Activated CD8-positive, alpha-beta memory T cell treated with anti-CD3 and anti-CD28 coated beads, Interleukin-2, amount 10 ng/mL, durations not matched to agents 7 days and 5 days (primary cell): ENCODE measurements at places on chromosomes 5 and 9. TPM values are rescaled to one million over a fixed set of nuclear protein-coding genes. Genes with fewer than 3 reads are reported as not detected.

DNA sequence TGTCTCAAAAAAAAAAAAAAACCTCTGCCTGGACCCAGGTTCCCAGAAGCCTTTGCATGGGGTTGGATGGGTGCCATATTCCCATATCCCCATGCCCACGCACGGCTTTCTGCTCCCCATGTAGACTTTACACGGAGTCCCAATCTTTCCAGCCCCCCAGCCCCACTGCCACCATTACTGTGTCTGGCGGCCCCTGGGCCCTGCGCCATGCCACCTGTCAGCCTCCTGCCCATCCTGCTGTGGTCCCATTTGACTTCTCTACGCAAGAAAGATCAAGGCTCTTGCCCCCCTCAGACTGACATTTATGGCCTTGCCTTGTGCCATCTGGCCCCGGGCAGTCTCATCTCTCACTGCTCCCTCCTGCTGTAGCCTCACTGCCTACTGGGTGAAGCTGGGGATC lies 6.5 kb upstream of the AK1 start:
- peak overlapping the region; percentile 20 for H3K27ac ChIP-seq
- no peak overlapping the region for H3K4me3 ChIP-seq
- H3K36me3 ChIP-seq = peaks cover 31% of the 10 kb centered on the region
- H3K27me3 ChIP-seq = no peaks in the 10 kb centered on the region
- DNase-seq = no peak

- no peak overlapping the region for H3K27ac ChIP-seq
- DNase-seq = no peak
- no peaks in the 10 kb centered on the region for H3K36me3 ChIP-seq
- peaks cover 15% of the 10 kb centered on the region for H3K27me3 ChIP-seq
- peaks cover 4% of the 10 kb centered on the region for H3K4me1 ChIP-seq
Measured at GRCh38 chr9:127351182-127352166, 45.5 kb upstream of the SLC2A8 start.

- no peaks in the 10 kb centered on the region for H3K27me3 ChIP-seq
- H3K27ac ChIP-seq = no peak overlapping the region
- H3K36me3 ChIP-seq = peaks cover 65% of the 10 kb centered on the region
- DNase-seq = no peak
- no peak overlapping the region for H3K4me3 ChIP-seq
- H3K4me1 ChIP-seq = peaks cover 50% of the 10 kb centered on the region
Measured at GRCh38 chr9:121153642-121154041, 48.0 kb downstream of the RAB14 start.

- peaks cover 30% of the 10 kb centered on the region for H3K4me1 ChIP-seq
- peak overlapping the region; percentile 93 for H3K27ac ChIP-seq
- H3K4me3 ChIP-seq = peak overlapping the region; percentile 85
- H3K36me3 ChIP-seq = peaks cover 10% of the 10 kb centered on the region
- DNase-seq = peak; percentile 61
- H3K27me3 ChIP-seq = no peaks in the 10 kb centered on the region
Measured at GRCh38 chr5:163504079-163504931, 1.1 kb upstream of the MAT2B start.

DNA sequence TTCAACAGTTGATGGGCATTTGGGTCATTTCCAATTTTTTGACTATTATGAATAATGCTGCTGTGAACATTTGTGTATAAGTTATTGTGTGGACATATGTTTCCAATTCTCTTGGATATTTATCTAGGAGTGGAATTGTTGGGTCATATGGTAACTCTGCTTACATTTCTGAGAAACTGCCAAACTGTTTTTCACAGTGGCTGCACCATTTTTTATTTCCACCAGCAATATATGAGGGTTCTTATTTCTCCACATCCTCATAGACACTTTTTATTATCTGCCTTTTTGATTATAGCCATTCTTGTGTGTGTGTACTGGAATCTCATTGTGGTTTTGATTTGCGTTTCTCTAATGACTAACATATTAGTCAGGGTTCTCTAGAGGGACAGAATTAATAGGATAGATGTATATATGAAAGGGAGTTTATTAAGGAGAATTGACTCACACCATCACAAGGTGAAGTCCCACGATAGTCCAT lies 14.7 kb upstream of the MED27 start:
- no peak for DNase-seq
- no peak overlapping the region for H3K27ac ChIP-seq
- peaks cover 3% of the 10 kb centered on the region for H3K4me1 ChIP-seq
- peaks cover 54% of the 10 kb centered on the region for H3K27me3 ChIP-seq

- no peak for DNase-seq
- H3K27ac ChIP-seq = no peak overlapping the region
- H3K27me3 ChIP-seq = no peaks in the 10 kb centered on the region
- no peaks in the 10 kb centered on the region for H3K4me1 ChIP-seq
- no peaks in the 10 kb centered on the region for H3K36me3 ChIP-seq
- H3K4me3 ChIP-seq = no peak overlapping the region
Measured at GRCh38 chr9:81517954-81518353, 171.4 kb downstream of the TLE1 start.

DNA sequence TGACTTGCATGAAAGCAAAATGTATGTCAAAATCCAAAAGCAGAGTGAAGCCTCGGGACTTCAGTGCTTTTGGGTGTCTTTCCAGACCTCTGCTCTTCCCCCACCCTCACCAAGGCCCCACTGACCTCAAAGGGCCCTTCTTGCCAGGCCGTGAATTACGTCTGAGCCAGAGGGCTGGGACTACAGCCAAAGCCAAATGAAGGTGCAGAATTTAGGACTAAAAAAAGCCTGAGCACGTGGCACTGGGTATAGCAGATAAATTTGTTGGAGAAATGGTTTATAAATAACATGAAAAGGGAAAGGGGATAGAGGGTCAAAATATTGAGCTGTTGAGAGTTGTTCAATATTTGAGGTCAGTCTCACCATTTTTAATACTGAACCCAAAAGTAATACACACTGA lies 163.4 kb downstream of the GHR start:
- no peak overlapping the region for H3K4me3 ChIP-seq
- no peak for DNase-seq
- H3K36me3 ChIP-seq = no peaks in the 10 kb centered on the region
- no peak overlapping the region for H3K27ac ChIP-seq

ENC1 gene
- 1.5 TPM for total RNA-seq

RASGRF2 gene
- total RNA-seq = 12.3 TPM

CMBL gene
- total RNA-seq = 3.2 TPM
